CD8-positive, alpha-beta memory T cell (primary cell): ENCODE measurements at places on chromosomes 13 and 19. TPM values are rescaled to one million over a fixed set of nuclear protein-coding genes. Genes with fewer than 3 reads are reported as not detected.

MATK gene
- 27.6 TPM for total RNA-seq

BEST2 gene
- total RNA-seq, result not detected

- DNase-seq, result no peak
Measured at GRCh38 chr13:40127476-40127875, 472.0 kb downstream of the COG6 start.

GRCh38 chr13:45623516-45624090 is 8.1 kb upstream of the ERICH6B start:
- DNase-seq, result no peak

DNA sequence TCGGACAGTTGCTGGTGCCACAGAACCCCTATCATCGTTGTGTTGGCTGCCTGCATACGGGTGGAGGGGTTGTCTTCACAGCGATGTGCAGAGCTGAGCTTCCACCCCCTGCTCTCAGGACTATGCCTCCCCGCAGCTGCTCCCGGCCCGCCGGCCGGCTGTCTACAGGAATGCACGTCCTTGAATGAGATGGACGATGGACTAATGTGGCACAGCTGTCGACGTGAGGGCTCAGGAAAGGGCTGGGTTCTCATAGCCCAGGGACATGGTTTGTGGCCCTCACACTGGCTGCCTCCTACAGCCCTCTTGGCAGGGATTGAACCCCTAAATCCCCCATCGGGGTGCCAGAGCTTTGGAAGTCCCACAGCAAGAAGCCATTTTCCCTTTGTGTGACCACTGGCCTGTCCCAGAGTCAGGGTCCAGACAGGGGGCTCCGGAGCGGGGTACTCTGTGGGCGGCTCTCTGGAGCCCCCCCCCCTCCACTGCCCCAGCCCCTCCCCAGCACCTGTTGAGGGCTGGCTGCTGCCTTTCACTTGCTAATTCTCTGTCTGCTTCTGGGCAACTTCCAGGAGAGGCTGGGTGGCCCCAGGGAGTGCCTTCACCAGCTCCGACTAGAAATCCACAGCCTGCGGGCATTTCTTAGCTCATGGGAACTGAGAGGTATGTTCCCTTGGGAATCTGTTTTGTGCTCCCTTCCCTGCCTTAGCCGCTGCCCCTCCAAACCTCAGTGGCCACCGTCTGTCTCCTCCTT is 40.2 kb downstream of the TSSK6 start:
- DNase-seq, result no peak

GRCh38 chr13:114315074-114315785 is 927 bp downstream of the CHAMP1 start:
- DNase-seq, result peak; percentile 52

GRCh38 chr19:9165261-9165660 is 13.5 kb upstream of the OR7D2 start:
- no peak for DNase-seq
